ENCODE measurements at places on chromosomes 16 and 17.

DNA sequence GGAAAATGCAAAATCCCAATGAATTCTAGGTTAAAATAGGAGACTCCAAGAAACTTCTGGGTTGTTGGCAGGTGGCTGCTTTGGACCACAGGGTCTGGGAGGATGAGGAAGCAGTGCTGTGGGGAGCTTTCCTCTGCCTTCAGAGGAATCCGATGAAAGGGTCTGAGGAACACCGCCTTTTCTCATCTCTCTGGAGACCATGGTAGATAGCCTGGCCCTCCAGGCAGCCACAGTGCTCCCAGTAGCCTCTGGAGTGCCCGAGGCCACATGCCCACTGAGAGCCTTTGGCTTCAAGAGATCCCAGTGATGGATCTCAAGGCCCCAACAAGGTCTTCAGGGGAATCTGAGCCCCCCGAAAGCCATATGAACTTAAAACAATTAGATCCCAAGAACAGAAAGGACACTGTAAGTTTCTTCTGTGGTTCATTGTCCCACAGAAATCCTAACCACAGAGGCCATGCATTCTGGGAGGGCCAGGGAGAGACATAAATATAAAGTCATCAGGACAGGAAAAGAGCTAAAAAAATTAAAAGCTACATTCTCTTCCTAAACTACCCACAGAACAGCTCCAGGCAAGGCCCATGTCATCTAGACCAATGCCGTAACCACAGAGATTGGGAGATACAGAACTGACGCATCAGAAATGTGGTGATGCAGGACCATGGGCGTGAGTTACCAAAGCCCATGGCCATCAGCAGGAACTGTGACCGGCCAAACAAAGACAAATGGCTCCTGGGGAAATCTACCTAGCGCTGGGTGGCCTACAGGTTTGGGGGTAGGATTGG, 24.3 kb downstream of the TK2 start:
- DNase-seq: no peak

DNA sequence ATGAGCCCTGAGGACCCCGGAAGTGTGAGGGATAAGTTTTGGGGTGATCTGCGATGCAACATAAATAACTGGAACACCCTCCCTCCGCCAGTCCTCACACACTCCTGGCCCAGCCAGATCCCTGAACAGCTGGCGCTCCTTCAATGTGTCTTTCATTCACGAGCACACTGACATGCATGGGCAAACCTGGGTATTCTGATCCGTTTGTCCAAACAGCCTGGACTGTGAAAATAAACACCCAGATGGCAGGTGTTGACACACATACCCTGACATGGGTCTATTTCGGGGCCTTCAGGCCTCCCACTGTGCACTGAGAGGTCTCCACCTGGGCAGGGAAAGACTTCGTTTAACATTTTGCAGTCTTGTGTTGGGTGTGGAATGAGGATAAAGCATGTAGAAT, 3.0 kb upstream of the CPNE2 start:
- DNase-seq: no peak

GRCh38 chr17:17346428-17347233, 43.5 kb downstream of the NT5M start:
- peak; percentile 66 for DNase-seq

GRCh38 chr17:4928881-4929280, 3.2 kb upstream of the GP1BA start:
- DNase-seq: no peak

- no peak for DNase-seq
Observed at GRCh38 chr17:38584350-38584925, 21.3 kb downstream of the SRCIN1 start.

DNA sequence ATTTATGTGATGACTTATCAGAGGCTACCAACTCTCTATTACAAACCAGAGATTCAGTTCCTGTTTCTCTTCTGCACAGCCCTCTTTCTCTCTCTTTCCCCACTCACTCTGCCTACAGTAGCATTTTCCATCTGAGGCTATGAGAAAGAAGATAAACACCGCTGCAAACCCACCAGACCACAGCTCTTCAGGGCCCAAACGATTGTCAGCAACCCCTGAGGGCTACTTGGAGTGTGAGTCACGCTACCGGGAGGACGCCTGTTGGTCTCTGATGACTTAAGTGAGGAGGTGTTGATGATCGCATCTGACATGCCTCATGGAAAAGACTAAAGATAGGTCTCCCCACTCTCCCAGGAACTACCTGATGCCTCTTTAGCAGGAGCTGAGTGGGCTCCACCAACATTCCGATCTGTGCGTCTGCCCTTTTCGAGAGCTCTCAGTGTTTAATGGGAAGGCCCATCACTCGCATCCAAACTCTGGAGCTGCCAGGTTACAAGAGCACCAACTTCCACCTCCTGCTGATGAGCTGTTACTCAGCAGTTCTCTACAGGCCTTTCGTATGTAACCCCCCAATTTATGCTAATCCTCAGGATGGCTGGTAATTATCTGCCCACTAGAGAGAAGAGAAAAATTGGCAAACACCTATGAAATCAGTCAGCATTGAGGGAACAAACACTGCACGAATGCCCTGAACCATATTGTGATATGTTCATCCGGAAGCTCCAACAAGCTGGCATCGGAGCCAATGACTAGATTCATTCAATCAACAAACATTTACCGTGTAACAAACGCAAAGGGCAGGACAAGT, 9.2 kb downstream of the GRIN2A start:
- DNase-seq: no peak

DNA sequence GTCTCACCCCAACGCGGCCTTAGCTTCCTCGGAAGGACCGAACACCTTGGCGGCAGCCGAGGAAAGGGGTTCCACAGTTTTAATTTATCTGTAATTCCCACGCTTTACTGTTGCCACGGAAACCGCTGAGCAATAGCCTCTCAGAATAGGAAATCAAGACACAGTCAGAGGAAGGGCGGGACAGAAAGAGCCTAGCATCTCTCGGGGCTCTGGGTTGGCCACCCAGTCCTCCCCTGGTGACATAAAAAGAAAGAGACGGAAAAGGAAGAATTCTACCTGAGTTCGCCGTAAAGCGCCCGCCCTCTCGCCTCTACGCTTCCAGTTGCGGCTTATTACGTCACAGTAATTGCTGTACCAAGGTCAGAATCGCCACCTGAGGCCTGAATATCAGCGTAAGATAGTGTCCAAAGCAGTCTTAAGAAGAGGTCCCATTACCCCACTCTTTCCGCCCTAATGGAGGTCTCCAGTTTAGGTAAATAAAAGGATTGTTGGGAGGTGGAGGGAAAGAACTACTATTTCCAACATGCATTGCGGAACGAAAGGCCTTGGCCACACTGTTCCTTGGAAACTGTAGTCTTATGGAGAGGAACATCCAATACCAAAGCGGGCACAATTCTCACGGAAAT, 761 bp upstream of the NBR1 start:
- peak; percentile 96 for DNase-seq

DNA sequence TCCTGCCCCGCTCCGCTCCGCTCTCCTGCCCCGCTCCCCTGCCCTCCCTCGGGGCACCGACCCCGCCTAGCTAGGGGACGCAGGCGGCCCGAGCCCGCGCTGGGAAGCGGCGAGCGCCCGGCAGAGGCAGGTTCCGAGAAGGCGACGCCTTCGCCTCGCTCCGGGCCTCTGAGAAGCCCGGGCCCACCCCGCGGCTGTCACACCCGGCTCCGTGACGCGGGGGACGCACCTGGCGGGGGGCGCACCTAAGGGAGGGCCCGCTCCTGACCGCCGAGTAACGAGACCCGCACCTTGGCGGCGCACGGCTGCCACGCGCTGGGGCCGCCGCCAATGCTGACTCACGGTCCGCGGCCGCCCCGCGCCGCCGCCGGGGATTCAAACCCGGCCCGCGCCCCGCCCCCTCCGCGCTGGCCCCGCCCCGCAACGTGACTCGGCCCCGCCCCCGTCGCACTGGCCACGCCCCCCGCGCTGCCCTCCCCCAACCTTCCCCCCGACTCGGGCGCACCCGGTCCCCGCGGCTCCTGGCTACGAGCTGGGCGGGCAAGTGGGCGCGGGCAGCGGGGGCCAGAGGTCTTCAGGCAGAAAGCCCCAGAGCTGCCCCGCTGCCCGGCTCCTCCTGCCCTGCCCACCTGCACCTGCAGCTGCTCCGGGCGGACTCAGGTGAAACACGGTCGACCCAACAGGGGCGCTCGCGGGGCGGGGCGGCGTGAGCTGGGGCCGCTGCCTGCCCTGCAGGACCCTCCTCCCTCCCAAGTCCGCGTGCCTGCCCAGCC, 27.8 kb downstream of the GNPTG start:
- no peak for DNase-seq
